Left lung (tissue), 14 donors: ENCODE measurements at places on chromosomes 1 and 21.

- no peaks in the 10 kb centered on the region for H3K27me3 ChIP-seq
- no peaks in the 10 kb centered on the region for H3K4me1 ChIP-seq
- no peak overlapping the region for H3K27ac ChIP-seq
- no peak for DNase-seq
- no peak overlapping the region for H3K4me3 ChIP-seq
- H3K36me3 ChIP-seq, result no peaks in the 10 kb centered on the region
These were observed 192.4 kb upstream of the PTGFR start for GRCh38 chr1:78298349-78298748.

GRCh38 chr21:45556645-45557615 lies 14.7 kb upstream of the SLC19A1 start:
- no peaks in the 10 kb centered on the region for H3K27me3 ChIP-seq
- DNase-seq, result no peak
- H3K27ac ChIP-seq, result no peak overlapping the region
- H3K36me3 ChIP-seq, result no peaks in the 10 kb centered on the region
- no peaks in the 10 kb centered on the region for H3K4me1 ChIP-seq

DNA sequence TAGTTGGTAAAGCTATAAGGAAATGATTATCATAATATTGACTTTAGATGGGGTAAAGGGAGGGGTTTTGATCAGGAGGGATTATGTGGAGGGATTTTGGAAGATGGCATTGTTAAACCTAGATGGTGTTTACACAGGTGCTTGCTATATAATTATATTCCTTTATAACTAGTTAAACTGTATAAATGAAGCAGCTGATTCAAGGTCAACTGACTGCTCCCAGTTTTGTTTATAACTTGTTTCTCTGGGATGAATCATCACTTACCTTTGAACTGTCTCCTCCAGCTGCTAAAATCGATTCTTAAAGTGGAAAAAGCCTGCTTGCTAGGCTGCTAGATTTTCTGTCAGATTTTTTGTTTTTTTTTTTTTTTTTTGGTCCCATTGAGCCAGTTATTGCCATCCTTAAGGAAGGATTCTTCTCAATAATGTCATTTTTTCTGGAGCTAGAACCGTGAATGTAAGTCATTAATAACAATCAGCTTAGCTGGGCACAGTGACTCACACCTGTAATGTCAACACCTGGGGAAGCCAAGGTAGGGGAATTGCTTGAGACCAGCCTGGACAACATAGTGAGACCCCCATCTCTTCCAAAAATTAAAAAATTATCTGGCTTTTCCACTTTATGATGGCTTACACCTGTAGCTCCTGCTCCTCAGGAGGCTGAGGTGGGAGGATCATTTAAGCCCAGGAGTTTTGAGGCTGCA lies 153.2 kb downstream of the PIK3R3 start:
- no peaks in the 10 kb centered on the region for H3K4me1 ChIP-seq
- no peak for DNase-seq
- H3K4me3 ChIP-seq, result no peak overlapping the region
- H3K27ac ChIP-seq, result no peak overlapping the region
- H3K27me3 ChIP-seq, result no peaks in the 10 kb centered on the region

DNA sequence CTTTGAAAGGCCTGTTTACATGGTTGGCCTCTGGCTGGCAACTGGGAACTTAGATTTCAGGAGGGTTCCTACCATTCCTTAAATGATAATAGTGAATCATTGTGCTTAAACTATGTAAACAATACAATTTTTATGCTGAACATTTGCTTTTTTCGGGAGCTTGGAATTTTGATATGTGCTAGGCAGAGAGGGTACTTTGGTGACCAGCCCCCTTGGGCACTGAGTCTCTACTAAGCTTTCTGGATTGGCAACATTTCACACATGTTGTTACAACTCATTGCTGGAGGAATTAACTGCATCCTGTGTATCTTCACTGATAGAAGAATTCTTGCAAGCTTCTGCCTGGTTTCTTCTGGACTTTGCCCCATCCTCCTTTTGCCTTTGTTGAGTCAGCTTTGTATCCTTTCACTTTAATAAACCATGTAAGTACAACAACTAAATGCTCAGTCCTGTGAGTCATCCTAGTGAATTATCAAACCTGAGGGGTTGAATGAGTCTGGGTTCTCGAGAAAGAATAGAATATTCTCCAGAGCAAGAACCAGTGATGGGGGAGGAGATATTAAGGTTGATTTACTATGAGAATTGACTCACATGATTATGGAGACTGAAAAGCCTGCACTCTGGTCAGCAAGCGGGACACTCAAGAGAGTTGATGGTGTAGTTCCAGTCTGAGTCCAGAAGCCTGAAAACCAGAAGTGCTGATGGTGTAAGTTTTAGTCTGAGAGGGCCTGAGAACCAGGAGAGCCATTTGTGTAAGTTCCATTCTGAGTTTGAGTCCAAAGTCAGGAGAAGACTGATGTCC lies 3.1 kb upstream of the SLC16A4 start:
- H3K4me1 ChIP-seq, result peaks cover under 1% of the 10 kb centered on the region
- no peak overlapping the region for H3K27ac ChIP-seq
- H3K36me3 ChIP-seq, result no peaks in the 10 kb centered on the region

DNA sequence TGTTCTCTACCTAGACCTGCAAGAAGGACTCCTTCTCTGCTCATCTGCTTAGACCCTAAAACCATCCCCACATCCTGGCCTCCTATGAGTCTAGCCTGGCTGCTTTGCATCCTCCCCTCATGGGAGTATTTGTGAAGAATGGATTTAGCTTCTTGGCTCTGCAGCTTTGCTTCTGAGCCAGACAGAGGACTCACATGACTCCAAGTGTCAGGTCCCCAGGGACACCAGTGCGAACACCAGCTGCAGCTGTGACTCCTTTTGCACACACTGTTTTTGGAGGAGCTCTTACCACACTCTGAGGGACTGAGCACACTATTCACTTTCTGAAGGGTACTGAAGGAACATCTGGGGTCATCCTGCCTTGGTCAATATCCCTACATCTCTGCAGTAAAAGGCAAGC lies 131.8 kb upstream of the SGIP1 start:
- H3K4me3 ChIP-seq, result no peak overlapping the region
- DNase-seq, result no peak
- H3K27me3 ChIP-seq, result no peaks in the 10 kb centered on the region

- no peak overlapping the region for H3K4me3 ChIP-seq
- no peaks in the 10 kb centered on the region for H3K4me1 ChIP-seq
- no peak overlapping the region for H3K27ac ChIP-seq
- H3K27me3 ChIP-seq, result no peaks in the 10 kb centered on the region
- H3K36me3 ChIP-seq, result no peaks in the 10 kb centered on the region
These were observed 8.1 kb downstream of the ARV1 start for GRCh38 chr1:230986976-230987375.

GRCh38 chr1:145977486-145978470 lies 13.3 kb downstream of the POLR3GL start:
- H3K4me1 ChIP-seq, result peaks cover 35% of the 10 kb centered on the region
- H3K27me3 ChIP-seq, result no peaks in the 10 kb centered on the region
- H3K4me3 ChIP-seq, result no peak overlapping the region
- peak overlapping the region; percentile 99 for H3K27ac ChIP-seq
- no peaks in the 10 kb centered on the region for H3K36me3 ChIP-seq

DNA sequence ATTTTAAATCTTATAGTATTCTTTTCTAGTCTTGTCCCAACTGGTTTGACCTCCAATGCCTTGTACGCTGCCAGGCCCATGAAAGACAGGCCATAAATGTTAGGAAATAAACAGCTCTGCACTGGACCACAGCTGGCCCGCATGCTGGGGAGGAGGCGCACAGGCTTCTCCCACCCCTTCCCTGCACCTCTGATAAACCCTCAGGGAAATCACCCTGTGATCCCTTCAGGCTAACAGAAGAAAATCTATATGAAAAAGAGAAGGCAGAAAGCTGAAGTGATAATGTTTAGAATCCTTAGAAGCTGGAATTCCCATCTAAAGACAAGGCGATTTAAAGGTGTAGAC lies 41.5 kb downstream of the COLGALT2 start:
- H3K27ac ChIP-seq, result no peak overlapping the region
- H3K4me1 ChIP-seq, result no peaks in the 10 kb centered on the region
- H3K36me3 ChIP-seq, result no peaks in the 10 kb centered on the region
- no peak overlapping the region for H3K4me3 ChIP-seq

GRCh38 chr1:156815307-156815826 lies 1.3 kb downstream of the SH2D2A start:
- no peak for DNase-seq
- H3K4me1 ChIP-seq, result peaks cover 10% of the 10 kb centered on the region
- H3K36me3 ChIP-seq, result no peaks in the 10 kb centered on the region
- H3K27me3 ChIP-seq, result no peaks in the 10 kb centered on the region
- no peak overlapping the region for H3K27ac ChIP-seq

DNA sequence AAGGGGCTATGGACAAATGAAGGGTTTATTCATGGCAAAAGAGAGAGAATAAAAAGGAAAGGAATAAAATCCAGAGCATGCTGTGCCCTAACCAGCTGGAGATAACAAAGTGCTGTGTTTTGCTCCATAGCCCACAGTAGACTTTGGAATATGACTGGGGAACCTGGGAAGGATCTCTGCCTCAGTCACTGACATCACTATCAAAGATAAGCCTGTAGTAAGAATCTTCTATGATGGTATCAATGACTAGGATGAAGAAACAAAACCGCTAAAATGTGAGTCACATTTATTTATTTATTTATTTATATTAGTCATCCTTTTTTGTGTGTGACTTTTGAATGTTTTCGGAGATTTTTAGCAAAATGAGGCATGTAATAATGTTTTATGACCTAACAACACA lies 56.3 kb downstream of the NVL start:
- no peaks in the 10 kb centered on the region for H3K36me3 ChIP-seq
- H3K27me3 ChIP-seq, result no peaks in the 10 kb centered on the region
- H3K4me3 ChIP-seq, result no peak overlapping the region
- no peaks in the 10 kb centered on the region for H3K4me1 ChIP-seq

- DNase-seq, result no peak
- peaks cover 20% of the 10 kb centered on the region for H3K4me1 ChIP-seq
- H3K4me3 ChIP-seq, result no peak overlapping the region
These were observed 8.1 kb upstream of the KHDRBS1 start for GRCh38 chr1:32005522-32005921.

- DNase-seq, result no peak
- H3K27me3 ChIP-seq, result no peaks in the 10 kb centered on the region
- no peaks in the 10 kb centered on the region for H3K4me1 ChIP-seq
- H3K27ac ChIP-seq, result no peak overlapping the region
These were observed 15.3 kb downstream of the VPS13D start for GRCh38 chr1:12245116-12245515.

GRCh38 chr1:163772246-163772645 lies 450.5 kb downstream of the NUF2 start:
- H3K4me1 ChIP-seq, result no peaks in the 10 kb centered on the region
- no peak for DNase-seq
- H3K36me3 ChIP-seq, result no peaks in the 10 kb centered on the region
- H3K27me3 ChIP-seq, result no peaks in the 10 kb centered on the region
- H3K27ac ChIP-seq, result no peak overlapping the region

- H3K36me3 ChIP-seq, result no peaks in the 10 kb centered on the region
- no peaks in the 10 kb centered on the region for H3K4me1 ChIP-seq
- no peaks in the 10 kb centered on the region for H3K27me3 ChIP-seq
These were observed 227.6 kb upstream of the C1orf174 start for GRCh38 chr1:4127592-4128140.

GRCh38 chr1:212525479-212526110 lies 83.0 kb upstream of the ATF3 start:
- DNase-seq, result no peak
- no peak overlapping the region for H3K27ac ChIP-seq
- no peaks in the 10 kb centered on the region for H3K36me3 ChIP-seq
- no peaks in the 10 kb centered on the region for H3K4me1 ChIP-seq
- no peaks in the 10 kb centered on the region for H3K27me3 ChIP-seq

- no peak for DNase-seq
- H3K36me3 ChIP-seq, result no peaks in the 10 kb centered on the region
- H3K4me3 ChIP-seq, result no peak overlapping the region
- no peaks in the 10 kb centered on the region for H3K27me3 ChIP-seq
- no peaks in the 10 kb centered on the region for H3K4me1 ChIP-seq
- H3K27ac ChIP-seq, result no peak overlapping the region
These were observed 19.8 kb downstream of the ATP6V1G3 start for GRCh38 chr1:198520524-198521254.

DNA sequence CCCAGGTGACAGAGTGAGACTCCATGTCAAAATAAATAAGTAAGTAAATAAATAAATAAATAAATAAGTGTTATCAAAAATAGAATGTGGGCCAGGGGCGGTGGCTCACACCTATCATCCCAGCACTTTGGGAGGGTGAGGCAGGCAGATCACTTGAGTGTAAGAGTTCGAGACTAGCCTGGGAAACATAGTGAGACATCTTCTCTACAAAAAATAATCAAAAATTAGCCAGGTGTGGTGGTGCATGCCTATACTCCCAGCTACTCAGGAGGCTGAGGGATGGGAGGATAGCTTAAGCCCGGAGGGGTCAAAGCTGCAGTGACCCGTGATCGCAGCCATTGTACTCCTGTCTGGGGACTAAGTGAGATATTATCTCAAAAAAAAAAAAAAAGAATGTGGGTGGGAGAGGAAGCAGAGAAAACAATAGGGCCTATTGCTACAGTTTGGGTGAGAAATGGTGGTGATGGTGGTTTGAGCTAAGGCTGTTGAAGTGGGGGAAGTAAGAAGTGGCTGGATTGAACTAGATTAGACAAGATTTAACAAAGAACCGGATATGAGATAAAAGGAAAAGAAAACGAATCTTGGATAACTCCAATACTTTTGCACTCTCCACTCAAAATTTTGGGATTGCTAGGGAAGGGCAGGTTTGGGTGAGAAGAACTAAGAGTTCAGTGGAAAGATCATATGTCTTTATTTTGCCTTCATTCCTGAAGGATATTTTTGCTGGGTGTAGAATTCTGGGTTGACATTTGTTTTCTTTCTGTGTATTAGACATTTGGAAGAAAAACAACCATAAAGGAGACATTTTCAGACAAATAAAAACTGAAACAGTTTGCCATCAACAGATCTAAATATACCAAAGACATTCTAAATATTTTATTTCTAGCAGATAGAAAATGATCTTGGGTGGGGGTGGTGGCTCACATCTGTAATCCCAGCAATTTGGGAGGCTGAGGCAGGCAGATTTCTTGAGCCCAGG lies 57.1 kb upstream of the SPOCD1 start:
- no peaks in the 10 kb centered on the region for H3K4me1 ChIP-seq
- DNase-seq, result no peak
- no peaks in the 10 kb centered on the region for H3K36me3 ChIP-seq
- no peak overlapping the region for H3K27ac ChIP-seq

DNA sequence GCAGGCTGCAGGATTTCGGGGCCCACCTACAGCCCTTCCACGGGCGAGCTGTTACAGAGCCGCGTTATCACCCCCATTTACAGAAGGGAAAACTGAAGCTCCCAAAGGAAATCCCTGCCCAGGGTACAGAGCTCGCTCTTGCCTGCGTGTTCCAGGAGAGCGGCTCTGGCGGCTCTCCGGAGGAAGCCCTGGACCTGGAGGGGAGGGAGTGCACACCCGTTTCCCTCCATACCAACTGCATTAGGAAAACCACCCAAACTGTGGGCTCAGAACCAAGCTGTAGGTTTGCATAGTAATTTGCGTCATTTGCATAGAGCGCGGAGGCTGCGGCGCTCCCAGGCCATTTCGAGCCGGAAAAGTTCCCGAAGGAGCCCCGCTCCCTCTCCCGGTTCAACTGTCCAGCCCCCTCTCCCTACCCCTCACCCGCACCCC lies 24.7 kb upstream of the ADGRB2 start:
- no peak for DNase-seq
- H3K4me3 ChIP-seq, result peak overlapping the region; percentile 66
- H3K27ac ChIP-seq, result peak overlapping the region; percentile 92
- no peaks in the 10 kb centered on the region for H3K4me1 ChIP-seq
